ENCODE measurements at places on chromosomes 11 and 22.

DNA sequence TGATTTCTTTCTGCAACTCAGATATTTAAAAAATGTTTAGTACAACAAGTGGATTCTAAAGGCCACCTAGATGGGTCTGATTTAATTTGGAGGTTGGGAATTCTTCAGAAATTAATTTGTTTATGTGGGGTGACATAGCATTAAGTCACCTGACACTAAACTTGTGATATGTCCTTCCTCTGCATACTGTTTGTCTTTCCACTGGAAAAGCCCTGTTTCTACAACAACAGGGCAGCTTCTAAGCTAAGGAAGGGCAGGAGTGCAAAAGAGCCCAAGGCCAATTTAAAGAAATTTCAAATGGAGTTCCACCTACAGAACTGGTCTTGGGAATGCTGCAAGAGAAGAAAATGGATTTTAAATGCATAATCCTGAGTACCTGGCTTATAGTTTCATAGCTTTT is 319.2 kb downstream of the SOX6 start:
- no peak for DNase-seq

GRCh38 chr11:109208121-109208520 is 213.9 kb upstream of the C11orf87 start:
- no peak for DNase-seq

- DNase-seq = no peak
Observed at GRCh38 chr22:26395926-26396325, 33.1 kb upstream of the ASPHD2 start.

GRCh38 chr11:44277196-44278090 is 32.5 kb downstream of the ALX4 start:
- DNase-seq = no peak

DNA sequence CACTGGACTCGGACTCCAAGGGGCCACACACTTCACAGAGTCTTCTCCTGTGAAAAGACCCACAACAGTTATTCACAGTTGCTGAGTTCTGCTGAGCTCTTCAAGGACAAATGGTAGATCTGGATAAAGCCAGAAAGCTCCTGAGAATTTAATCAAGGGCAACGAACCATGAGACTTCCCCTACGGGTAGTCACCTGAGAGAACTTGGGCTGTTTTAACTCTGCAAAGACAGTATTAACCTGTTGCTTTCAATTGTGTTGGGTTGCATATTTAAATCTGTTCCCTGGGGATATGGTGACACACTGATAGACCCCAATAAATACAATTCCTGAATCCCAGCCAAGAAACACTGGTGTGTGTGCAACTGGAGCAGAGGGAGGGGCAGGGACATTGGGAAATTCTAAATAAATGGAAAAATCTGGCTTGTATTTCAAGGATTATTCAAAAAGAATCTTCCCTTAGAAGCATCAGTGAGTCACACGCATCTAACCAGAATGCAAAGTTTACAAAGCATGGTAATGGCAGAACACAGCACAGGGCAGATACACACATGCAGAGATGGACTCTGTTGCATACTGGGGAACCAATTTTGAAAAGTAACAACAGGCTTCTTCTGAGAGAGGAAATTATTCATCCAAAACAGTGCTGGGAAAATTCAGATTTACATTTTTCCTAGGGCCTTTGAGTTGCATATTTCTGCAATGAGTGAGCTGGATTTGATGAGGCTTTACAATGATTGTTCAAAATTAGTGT is 4.0 kb downstream of the KCNJ1 start:
- no peak for DNase-seq

DNA sequence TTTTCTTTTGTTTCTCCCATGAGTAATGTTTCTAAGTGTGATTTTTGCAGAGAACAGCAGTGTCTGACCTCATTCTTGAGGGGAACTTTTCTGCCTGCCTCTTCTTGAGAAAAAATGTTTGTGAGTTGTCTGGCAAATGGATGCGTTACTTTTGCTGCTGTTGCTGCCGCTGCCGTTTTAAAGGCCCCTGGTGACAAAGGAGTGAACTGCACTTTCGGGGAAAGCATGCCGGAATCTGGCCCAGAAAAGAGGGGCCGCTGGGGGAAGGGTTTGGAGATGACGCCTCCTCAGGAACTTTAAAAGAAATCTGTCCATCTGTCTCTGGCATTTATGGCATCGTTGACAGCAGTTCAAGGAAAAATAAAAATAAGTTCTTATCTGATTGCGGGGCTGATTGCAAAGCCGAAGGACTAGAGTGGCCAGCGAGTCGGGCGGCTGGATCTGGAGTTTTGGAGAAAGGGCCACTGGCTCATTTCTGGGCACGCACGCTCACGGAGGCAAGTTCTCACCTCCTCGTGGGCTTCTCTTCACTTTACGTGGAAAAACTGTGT is 16.5 kb downstream of the ZBTB16 start:
- no peak for DNase-seq

GRCh38 chr22:21948390-21948789 is 4.3 kb downstream of the PPM1F start:
- DNase-seq = no peak
